ENCODE measurements at places on chromosomes 16 and 17.

DNA sequence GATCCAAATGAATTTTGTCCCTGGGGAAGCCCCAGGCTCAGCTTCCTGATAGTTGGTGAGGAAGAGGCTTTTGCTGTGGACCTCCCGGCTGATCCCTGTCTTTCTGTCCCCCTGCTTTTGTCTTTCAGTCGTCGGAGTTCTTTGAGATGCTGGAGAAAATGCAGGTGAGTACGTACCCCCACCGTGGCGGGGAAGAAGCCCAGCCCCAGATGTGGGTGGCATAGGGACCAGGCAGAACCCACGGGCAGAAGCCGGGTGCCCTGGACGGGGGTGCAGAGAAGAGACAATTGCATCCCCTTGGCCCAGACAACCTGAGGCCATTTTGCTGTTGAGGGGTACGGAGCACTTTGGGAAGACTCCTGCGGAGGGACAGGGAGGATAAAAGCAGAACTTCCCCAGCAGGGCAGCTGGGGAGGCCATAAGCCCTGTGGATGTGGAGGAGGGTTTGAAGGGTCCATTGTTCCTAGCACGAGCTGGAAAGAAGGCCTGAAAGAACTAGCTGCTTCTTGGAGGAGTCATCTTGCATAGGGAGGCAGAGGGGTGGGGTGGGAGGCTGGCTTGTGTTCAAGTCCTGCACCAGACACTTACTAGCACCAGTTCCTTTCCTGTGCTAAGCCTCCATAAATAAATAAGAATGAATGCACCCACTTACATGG is 105.6 kb downstream of the OR1D5 start:
- no peak for DNase-seq

GRCh38 chr17:72562615-72563188 is 441.9 kb downstream of the SOX9 start:
- no peak for DNase-seq

DNA sequence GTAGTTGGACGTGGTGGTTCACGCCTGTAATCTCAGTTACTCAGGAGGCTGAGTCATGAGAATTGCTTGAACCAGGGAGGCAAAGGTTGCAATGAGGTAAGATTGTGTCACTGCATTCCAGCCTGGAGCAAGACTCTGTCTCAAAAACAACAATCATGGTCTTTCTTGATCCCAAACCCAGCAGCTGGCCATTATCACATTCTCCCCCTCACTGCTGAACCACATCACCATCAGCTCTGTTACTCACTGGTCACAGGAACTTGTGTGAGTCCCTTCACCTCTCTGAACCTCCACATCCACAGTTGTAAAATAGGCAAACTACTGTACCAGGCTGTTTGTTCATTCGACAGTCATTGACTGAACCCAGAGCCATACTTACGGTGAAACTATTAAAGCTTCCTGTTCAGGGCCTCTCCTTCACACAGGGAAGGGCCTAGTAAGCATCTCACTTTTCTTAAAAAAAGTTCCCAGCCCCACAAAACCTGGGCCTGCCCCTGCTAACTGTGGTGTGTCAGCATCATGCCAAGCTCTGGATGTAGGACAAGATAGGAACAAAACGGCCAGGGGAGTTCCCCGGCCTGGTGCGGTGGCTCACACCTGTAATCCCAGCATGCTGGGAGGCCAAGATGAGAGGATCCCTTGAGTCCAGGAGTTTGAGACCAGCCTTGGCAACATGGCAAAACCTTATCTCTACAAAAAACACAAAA is 104.7 kb downstream of the COPRS start:
- no peak for DNase-seq

GRCh38 chr16:70689970-70690891 is 4.4 kb upstream of the MTSS2 start:
- no peak for DNase-seq

DNA sequence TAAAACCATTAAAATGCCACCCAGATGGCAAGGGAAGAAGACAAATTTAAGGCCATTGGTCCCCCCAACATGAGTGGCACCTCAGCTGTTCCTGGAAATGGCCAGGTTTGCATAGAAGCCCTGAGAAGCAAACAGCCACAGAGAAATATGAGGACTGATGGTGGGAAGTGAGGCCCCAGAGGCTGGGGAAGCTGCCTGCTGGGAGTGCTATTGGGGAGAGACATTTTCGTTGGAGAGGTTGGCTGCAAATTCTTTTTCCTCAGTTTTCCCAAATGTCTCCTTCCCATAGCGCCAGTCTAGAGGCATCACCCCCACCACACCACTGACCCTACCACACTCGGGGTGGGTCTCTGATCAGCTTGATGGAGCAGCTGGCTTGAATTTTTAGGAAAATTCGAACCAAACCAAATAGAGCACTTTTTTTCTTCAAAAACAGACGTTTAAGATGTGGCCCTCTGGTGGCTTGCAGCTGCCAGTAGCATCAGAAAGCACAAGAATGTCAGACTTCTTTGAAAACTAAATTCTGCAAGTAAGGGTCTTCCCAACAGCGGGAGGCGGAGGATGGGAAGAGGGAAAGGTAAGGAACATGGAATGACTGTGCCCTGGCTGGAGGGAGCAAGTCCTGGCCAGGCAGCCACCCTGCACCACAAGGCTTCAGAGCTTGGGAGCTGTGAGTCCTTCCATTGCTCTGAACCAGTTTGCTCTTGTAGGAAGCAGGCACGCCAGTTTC is 13.2 kb upstream of the SLC12A3 start:
- no peak for DNase-seq

DNA sequence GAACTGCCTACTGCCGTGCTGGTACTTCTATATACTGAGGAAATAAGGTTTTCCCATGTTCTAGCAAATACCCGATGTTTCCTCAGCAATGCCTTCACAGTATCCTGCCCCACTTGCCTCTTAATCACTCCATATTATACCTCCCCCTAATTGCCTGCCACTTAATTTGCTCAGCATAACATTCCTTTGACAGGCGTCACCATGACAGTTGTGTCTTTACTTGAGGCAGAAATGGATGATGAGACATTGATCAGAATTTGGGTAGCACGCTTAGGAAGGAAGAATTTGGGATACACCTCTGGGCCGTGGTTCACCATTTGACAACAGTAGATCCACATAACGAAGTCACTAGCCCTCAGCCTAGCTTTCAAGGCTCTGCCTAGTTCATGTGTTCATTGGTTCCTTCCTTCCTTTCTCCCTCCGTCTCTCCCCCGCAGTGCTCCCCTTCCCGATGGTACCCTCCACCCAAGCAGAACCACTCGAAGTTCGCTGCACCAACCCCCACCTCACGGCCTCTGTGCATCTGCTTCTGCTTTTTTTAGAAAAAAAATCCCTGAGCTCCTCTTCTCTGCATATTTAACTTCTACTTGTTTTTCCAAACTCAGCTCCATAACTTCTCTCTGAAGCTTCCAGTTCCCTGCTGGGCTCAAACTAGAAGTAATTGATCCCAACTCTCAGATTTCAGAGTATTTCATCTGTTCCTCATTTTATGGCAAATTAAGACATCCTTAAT is 19.4 kb downstream of the IQCK start:
- no peak for DNase-seq

DNA sequence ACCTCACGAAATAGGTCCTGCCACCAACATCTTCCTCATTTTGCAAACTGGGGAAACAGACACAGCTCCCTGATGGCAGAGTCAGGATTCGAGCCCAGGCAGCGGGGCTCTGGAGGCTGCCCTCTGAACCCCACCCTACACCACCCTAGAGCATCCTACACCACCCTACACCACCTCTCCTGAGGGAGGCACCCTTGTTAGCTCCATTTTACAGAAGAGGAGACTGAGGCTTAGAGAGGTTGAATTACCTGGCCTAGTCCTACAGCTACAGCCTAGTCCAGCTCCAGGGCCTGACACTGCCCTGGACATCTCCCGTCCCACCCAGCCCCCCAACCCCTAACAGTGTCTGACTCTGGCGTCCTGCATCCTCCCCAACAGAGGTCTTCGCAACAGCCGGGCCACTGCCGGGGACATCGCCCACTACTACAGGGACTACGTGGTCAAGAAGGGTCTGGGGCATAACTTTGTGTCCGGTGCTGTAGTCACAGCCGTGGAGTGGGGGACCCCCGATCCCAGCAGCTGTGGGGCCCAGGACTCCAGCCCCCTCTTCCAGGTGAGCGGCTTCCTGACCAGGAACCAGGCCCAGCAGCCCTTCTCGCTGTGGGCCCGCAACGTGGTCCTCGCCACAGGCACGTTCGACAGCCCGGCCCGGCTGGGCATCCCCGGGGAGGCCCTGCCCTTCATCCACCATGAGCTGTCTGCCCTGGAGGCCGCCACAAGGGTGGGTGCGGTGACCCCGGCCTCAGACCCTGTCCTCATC is 3.2 kb upstream of the NECAB2 start:
- no peak for DNase-seq

DNA sequence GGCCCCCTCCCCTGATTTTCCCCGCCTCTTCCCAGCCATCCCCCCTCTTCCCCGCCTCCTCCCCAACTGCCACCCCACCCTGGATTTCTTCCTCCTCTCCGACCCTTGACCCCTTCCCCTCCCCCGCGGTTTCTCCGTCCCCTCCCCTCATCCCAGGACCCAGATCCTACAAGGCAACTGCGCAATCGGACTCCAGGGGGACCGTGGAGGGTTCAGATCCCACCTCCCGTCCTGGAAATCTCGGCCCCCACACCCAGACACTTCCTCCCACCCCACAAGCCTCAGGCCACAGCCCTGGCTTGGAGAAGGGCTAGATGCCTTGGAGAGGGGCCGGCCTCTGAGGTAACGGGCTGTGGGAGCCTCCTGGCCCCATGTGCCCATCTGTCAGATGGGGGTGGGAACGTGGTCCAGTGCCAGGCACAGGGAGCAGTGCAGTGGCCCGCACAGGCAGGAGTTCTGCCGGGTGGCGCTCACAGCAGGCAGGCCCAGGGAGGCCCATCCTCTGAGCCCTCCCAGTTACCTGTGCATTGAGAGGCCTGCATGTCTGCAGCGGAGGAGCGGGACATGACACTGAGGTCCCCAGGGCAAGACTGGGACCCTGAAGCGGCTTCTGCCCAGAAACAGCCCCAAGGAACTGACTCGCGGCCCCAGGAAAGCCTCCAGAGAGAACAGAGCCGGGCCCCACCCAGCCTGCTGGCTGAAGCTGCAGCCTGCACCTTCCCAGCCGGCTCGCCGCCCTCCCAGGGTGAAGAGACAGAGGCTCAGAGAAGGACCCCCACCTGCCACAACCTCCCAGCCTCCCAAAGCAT is 16.7 kb downstream of the ZNF423 start:
- DNase-seq, result no peak

DNA sequence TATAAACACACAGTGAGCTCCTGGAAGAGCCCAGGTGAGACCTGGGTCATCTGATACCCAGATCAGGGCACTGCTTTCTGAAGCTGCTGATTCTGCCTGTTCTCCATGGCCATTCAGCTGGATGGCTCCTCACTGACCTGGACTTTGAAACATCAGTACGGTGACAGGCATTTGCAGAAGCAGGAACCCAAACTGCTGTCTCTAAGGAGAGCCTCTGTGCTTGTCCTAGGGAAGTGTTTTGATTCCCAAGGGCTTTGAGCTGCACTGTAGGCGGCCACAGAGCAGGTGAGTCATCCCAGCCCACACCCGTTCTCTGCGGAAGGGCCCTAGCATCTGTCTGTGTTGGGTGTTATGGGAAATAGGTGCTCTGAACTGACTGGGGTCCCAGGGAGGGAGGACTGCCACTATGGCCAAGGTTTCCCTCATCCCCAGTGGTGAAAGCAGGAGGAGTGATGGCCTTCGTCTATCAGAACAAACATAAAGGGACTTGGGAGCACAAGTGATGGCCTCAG is 60.7 kb upstream of the ADCY9 start:
- DNase-seq, result no peak

DNA sequence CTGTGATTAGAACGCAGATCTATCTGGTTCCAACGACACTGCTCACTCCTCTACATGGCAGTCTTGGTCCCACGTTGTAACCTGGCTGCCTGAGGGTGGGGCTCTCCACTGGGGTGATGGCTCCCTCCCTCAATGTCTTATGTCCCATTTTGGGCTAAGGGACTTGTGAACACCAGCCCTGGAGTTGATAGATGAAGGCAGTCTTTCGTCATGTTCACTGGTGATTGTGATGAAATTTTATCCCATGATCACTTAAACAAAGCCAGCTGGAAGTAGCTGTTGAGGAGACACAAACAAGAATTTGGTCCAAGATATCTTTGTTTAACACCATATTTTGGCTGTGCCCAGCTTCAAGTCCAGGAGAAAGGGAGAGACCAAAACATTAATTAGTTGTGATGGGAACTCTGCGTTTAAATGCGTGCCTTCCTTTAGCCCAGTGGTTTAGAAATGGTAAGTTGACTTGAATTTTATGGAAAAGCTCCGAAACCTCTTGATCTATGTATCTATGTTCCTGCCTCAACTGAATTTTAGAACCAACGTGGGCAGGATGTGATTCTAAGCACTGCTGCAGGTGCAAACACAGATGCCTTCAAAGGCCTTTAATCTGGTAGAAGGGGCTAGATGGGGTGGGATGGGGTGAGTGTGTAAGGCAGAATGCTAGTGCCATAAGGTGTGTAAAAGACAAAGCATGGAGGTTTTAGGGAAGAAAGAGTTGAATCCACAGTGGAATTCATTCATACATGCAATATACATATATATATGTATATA is 186.8 kb upstream of the IRX3 start:
- no peak for DNase-seq

- DNase-seq, result no peak
Measured at GRCh38 chr17:5629128-5629527, 44.8 kb upstream of the NLRP1 start.

GRCh38 chr16:51473091-51473490 is 322.0 kb upstream of the SALL1 start:
- no peak for DNase-seq

- no peak for DNase-seq
Measured at GRCh38 chr16:67177743-67178699, 5.7 kb downstream of the MATCAP1 start.

DNA sequence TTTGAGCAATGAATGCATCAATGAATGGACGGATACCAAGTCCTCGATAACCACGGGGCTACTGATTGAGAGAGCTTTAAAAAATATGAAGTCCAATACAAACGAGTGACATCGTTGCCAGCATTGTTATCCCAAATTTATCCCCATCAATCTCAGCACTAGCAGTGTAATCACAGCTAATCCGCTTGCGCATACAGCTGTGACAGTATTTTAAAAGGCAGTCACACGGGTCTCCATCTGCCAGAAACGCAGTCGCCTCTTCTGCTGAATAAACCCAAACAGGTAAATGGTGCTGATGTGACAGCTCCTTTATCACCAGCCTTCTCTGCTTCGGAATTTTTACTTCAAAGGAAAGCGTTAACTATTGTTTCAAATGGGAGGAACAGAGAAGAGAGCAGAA is 311.1 kb downstream of the XYLT1 start:
- DNase-seq, result no peak

Data from cortex of kidney (tissue), 1 donor.